Frontal cortex (tissue), 4 donors: ENCODE measurements at places on chromosomes 12 and 14. TPM values are rescaled to one million over a fixed set of nuclear protein-coding genes. Genes with fewer than 3 reads are reported as not detected.

DNA sequence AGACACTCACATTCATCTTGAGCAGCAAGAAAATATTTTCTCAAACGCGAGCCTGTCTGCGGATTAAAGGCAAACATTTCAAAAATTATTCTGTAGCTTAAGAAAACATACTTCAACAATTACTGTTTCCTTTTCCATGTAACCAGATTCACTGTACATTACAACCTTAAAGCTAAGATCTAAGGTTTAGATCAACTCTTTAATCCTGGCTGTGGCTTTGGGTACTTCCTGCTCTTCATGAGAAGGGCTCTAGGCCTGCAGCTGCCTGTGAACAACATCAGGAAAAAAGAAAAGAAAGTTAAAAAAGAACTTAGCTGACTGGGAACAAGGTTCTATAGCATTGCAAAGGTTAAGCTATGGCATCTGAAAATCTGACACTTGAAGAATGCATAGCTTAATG, 21.4 kb upstream of the PIWIL1 start:
- DNase-seq: no peak

DNA sequence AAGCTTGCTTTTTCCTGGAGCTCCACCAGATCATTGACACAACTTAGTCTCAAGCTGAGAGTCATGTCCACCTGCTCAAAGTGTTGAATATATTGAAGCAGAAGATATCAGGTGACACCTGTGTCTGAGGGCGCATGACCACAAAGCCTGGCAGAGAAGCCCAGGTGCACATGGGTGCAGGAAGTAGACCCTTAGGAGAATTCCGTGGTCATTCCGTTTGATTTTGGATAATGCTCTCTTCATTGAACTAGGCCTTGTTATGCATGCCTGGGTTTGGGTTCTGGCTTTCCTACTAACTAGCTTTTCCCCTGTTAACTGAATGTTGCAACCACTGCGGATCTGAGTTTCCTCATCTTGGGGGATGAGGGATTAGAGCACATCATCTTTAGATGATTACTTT, 7.1 kb downstream of the ARHGDIB start:
- DNase-seq: no peak

DNA sequence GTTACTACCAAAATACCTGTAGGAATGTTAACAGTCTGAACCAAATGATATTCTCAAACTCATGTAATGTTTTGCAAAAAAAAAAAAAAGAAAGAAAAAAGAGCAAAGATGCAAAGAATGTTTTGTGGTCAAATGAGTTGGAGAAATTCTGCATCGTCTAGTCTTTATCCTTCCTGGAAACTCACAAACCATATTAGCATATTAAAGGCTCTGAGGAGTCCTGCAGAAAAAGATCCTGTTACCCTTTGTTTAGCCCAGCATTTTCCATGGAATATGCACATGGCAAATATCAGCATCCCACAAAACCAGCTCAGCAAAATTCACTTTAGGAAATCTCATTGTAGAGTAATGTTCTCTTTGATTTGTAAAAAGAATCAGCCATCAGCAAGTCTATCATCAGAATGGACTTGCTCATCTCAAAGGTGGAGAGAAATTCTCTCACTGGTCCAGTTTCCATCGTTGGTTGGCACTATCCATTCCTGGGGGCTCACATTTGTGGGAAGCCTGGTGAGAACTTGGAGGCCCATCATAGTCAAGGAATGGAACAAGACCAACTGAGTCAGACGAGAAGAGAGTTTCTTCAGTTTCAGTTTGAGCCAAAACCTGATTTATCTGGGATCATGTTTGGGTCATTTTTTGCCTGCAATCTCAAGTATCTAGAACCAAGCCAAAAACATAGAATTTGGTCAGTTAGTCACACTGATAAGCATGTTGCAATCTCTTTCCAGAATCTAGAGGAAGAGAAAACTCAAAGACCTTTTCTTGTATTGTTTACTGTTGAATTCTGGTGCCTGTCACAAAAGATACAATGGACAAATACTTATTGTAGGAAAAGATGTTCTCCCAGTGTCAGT, 129.8 kb downstream of the TBX5 start:
- no peak for DNase-seq

DNA sequence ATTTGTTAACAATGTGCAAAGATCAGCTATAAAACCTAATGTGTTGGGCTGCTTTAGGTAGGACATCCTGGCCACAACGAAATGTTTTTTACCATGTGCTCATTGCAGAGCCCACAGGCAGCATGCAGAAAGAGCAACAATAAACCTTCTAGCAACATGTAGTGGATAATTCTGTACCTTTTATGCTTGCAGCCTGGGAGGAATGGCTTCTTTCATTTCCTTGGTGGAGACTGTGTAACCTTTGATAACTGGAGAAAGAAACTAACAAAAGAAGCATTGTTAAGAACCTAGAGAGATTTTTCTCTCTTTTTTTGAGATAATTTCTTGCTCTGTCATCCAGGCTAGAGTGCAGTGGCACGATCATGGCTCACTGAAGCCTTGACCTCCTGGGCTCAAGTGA, 225.5 kb upstream of the PRICKLE1 start:
- DNase-seq: no peak

- DNase-seq: no peak
Observed at GRCh38 chr12:6090803-6091202, 33.7 kb downstream of the VWF start.

GRCh38 chr12:57842342-57843294, 3.9 kb downstream of the CTDSP2 start:
- no peak for DNase-seq

DNA sequence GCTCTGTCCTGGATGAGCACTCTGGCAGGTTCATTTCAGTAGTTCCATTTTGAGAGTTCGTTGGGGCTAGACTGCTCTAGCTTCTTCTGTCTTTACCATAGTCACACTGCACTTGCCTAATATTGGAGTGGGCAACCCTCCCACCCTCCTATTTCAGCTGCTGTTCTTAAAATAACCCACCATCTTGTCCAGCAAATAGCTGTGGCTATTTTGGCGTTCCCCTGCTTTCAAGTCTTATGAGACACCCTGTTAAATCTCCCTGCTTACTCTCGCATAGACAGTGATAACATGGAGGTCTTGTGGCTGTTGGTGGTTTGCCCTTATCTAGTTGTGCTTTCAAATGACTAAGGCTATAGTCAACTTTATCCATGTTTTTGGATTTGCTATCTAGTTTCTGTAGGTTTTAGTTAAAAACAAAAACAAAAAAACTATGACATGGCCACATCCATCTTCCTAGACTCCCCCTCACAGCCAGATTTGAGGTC, 65.5 kb downstream of the LRP6 start:
- no peak for DNase-seq

DNA sequence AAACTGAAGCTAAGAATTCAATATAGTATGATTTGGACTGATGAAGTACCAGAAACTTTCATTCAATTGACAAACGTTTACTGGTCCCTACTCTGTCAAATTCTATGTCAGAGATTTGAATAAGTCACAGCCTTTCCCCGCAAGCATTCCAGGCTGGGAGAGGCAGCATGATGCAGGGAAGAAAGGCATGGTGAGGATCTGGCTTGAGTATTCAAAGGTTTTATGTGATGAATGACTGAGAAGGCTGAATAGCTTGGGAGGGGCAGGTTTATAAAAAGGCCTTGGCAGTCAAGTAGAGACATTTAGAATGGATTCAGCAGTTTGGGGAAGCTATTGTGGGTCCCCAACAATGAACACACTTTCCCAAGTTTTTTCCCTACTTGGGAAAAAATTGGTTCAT, 431.8 kb downstream of the DPF3 start:
- no peak for DNase-seq

The ZC2HC1C gene
- 2.4 TPM for total RNA-seq

GRCh38 chr12:52233462-52234207, 592 bp downstream of the KRT7 start:
- DNase-seq: no peak

DNA sequence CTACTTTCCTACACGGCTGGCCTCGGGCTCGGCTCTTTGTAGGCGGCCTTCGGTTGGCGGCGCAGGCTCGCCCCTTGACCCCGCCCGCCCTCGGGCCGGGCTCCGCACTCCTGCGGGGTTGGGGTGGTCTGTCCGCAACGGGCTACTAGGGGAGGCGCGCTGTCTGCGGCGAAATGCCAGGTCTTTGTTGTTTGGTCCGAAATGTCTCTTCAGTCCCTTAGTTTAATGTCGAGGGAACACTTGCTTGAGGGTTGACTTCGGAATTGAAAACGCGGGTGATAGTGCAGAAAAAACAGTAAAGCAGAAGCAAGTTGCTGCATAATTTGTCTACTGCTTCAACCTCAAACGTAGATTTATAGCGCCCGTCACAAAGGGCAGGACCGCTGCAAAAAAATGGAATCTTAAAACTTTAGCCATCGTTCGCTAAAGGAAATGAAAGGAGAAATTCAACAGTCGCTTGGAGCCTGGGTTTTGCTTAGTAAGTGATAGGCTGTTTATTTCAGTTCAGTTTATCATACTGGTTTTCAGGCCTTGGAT, 390 bp downstream of the JKAMP start:
- DNase-seq: no peak

GRCh38 chr12:124238886-124239285, 56.0 kb upstream of the RFLNA start:
- no peak for DNase-seq
